ENCODE measurements at places on chromosomes 16 and 17. TPM values are rescaled to one million over a fixed set of nuclear protein-coding genes. Genes with fewer than 3 reads are reported as not detected.

Gene FOXC2
- polyA plus RNA-seq: 4.7 TPM

Gene RNU2-1
- not detected for polyA plus RNA-seq

Gene TVP23A
- 21.2 TPM for polyA plus RNA-seq

Gene NPIPA2
- 6.9 TPM for polyA plus RNA-seq
